PC-9 (cell line): ENCODE measurements at places on chromosomes 4 and X. TPM values are rescaled to one million over a fixed set of nuclear protein-coding genes. Genes with fewer than 3 reads are reported as not detected.

DNA sequence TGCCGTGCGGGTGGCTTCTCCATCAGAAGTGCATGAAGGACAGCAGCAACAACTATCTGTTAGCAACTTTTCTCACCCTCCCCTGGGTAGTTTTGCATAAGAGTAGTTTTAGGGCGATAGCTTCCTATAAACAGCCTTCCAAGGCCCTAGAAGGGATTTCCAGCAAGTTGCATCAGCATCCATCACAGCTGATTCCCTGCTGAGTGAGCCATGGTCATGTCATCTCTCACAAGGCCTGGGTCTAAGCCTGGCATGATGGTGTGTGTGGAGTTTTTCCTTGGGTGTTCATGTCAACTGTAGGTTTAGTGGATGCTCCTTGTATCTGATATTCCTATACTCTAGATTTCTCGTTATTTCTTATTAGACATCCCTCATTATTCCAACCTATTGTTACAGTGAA, 2324.7 kb upstream of the AGA start:
- no peak for DNase-seq

GRCh38 chrX:37765507-37765906, 14.4 kb upstream of the CYBB start:
- DNase-seq: no peak

GRCh38 chrX:145502670-145503069, 255.4 kb downstream of the SPANXN1 start:
- no peak for DNase-seq

GRCh38 chr4:2276581-2277325, 14.8 kb upstream of the MXD4 start:
- DNase-seq: no peak

- no peak for DNase-seq
These were observed 54.2 kb upstream of the GRID2 start for GRCh38 chr4:92249541-92249940.

GRCh38 chr4:41989994-41990364, 351 bp upstream of the SLC30A9 start:
- DNase-seq: no peak

GRCh38 chr4:123014038-123014437, 91.6 kb upstream of the NUDT6 start:
- no peak for DNase-seq

DNA sequence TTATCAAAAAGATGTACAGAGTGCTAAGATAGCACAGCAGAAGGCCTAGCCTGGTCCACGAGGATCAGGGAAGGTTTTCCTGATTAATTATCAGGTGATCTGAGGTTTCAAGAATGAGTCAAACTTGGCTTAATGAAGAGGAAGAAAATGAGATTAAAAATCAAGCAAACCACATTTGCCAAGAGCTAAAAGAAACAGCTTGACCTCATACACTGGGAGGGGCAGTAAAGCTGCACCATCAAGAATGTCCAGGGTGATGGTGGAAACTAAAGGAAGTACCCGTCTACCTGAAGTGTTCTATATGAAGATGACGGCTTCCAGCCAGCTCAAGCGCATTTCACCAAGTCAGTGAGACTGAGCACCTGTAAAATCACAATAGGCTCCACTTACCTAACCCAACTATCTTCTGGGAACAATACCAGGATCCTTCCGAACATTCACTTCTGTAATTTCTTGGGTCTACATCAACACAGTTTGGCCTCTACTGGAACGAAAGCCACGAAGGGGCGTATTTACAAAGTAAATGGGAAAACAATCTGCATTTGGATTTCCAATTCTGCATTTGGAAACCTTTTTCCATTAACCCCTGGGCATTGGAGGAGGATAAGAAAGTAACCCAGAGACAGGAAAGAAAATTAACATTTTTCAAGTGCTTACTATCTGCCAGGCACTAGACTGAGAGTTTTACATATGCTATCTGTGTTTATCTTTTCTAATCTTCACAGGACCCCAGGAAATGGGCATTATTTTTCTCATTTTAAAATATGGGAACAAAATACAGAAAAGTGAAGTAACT, 114.0 kb upstream of the DCLK2 start:
- DNase-seq: no peak

WFS1 gene
- 53.7 and 57.1 TPM in 2 replicates for total RNA-seq

HPF1 gene
- 26.9 and 28.3 TPM in 2 replicates for total RNA-seq

IL3RA gene
- total RNA-seq: not detected in 2 replicates
